ENCODE measurements at places on chromosomes 12 and 14.
A peak's percentile ranks its signal among the peaks of the same experiment; 100 is the strongest.

DNA sequence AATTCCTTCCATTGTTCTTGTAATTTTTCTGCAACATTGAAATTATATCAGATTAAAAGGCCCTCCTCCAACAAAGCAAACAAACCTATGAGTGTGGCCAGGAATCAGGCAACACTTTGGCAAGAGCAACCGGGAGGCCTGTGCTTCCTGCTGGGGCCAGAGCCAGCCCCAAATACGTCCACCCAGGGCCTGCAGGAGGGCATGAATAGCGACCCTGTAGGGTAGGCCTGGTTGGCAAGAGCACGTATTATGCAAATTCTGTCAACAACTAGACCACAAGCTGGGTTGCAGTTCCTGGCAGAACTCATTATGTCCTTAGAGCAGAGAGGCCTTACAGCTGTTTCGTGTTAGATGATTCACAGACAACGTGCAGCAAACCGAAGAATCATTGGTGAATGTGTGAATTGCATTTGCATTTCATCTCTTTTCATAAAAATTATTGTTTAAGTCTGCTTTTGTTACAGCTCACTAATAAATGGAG lies 26.9 kb upstream of the LGALS3 start:
- no peak for DNase-seq

DNA sequence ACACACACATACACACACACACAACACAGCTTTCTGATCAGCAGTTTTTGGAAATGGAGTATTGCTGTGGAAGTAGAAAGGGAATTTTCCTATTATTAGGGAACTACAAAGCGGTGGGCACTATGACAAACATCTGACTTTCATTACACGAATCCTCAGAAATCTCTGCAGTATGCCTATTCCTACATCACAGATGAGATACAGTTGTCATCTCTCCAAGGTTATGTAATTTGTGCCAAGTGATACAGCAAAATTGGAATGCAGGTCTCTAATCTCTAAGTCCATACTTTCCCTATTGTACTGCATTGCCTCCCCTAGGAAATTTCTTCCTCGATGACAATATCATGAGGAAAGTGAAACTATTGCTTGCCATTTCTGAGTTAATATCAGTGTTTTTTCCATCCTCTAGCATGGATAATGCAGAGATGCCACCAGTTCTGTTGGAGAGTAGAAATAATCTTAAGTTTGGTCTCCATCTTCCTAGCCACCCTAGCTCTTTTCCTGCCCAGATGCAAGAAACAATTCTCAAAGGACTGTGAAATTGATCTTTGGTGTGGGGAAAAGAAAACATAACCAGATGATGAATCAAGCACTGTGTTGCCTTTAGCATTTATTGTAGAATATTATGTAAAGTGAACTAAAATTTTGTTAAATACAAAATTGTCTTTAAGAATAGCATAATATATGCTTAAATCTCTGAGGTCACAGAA lies 94.7 kb downstream of the ERGIC2 start:
- DNase-seq: no peak

DNA sequence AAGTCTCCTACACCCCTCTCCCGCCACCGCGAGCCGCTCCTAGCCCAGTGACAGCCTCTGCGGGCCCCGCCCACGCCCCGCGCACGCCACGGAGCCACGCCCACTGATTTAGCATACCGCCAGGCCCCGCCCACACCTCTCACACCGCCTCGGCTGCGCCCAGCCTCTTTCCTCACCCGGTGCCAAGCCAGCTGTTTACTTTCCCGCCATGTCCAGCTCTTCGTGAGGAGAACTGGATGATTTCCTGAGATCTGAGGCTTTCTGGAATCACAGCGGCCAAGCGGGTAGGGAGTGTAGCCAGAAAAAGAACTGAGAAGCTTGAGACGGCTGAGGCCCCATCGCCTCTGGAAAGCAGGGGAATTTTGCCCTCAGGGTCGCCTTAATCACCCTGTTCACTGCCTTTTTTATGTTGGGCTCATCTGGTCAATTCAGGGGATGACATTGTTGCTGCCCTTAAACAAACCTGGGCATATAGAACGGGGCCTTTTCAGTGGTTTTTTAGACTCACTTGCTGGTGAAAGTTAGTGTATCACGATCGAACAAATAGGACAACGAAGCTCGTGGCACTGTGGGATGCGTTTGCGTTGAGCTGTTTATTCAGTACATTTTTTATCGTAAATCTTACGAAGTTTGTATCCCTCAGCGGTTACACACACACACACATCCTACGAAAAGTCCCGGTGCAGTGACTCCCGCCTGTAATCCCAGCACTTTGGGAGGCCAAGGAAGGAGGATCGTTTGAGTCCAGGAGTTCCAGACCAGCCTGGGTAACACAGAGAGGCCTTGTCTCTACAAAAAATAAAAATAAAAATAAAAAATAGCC lies at the start of gene RNF212B:
Gene RNF212B, plus strand, starts transcription at position 165 of the 823 bp plus-strand sequence. CDS start 2,410 bp downstream, outside the sequence.
- peak; percentile 40 for DNase-seq

- DNase-seq: no peak
Observed at GRCh38 chr12:998020-998874, 7.2 kb downstream of the ERC1 start.

DNA sequence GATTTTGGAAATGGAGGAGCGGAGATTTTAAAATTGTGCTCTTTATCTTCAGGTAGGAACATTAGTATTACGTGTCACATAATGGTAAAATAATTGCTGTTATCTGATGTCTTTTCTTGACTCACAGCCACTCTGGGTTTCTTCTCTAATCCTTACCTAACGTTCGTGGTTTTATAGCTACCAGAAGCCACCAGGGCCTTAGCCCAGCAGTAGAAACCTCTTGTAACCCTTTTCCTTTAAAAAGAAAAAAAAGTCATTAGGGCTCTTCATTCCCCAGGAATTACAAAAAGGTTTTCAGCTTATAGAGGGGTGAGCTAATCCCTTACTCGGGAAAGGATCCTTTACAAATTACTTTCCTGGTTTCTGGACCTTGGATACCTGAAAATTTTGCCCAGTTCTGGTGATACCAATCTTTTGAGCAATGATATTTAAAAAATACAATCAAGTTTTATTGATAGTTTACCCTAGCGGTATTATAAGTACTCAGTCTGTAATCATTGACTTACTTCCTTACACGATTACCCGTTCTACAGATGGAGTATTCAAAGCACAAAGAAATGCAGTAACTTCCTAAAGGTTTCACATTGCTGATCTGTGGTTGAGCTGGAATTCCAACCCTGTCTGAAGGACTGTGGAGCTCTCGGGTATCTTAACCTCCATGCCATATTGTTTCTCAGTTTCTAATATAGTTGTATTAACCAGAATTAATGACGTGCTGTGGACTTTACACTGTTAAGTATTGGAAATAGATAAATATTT lies 1.6 kb downstream of the GABARAPL1 start:
- DNase-seq: no peak

- DNase-seq: no peak
Observed at GRCh38 chr12:14974633-14975032, 1.8 kb downstream of the PDE6H start.

DNA sequence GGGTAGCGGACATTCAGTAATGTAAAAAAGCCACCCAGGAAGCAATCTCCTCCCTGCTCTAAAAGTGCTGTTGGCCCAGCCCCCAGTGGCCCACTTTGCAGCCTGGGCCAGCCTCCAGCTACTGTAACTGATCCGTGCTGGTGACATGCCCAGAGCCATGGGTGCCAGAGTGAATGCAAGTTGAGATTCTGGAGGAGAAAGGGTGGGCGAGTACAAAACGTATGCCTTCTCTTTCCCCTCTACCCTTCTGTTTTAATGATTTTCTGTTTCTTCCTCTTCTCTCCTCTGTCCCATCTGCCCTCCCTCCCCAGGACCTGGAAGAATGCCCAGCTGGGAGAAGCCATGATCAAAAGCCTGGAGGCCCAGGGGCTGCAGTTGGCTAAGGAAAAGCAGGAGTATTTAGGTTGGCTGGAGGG lies 16.9 kb downstream of the PLEKHD1 start:
- no peak for DNase-seq

DNA sequence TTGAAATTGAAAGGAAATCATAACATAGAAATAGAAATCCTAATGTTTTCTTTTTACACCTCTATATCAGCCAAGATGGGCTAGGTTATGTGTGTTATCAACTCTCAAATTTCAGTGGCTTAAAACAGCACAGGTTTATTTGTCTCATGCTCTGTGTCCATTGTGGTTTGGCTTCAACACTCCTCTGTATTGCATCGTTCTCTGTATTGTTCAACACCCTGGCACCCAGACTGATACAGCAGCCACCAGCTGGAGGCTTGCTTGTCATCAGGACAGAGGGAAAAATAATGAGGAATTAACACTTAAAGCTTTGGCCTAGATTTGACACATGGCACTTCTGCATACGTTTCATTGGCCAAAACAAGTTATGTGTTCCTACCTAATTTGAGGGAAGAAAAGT lies 234.2 kb upstream of the ARHGAP5 start:
- no peak for DNase-seq

DNA sequence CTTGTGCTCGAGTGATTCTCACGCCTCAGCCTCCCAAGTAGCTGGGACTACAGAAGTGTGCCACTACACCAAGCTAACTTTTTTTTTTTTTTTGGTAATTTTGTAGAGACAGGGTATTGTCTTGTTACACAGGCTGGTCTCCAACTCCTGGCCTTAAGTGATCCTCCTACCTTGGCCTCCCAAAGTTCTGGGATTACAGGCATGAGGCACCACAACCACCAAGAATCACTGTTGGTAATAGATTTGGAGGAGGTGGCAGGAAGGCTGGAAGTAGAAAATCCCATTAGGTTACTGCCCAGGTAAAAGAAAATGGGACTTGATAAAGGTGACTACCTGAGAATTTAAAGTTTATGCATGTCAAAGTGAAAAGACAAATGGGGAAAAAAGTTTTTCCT lies 1.4 kb upstream of the CDCA4 start:
- no peak for DNase-seq
